Lower leg skin (tissue), 4 donors: ENCODE measurements at places on chromosomes 4 and X. TPM values are rescaled to one million over a fixed set of nuclear protein-coding genes. Genes with fewer than 3 reads are reported as not detected.

Gene DUX4
- not detected for total RNA-seq

Gene KIAA1210
- not detected for total RNA-seq

Gene SLC7A11
- total RNA-seq = 0.75 TPM

Gene TRIM60
- total RNA-seq = not detected

Gene TRIM2
- 17.7 TPM for total RNA-seq

Gene SSX4
- total RNA-seq = not detected

Gene CYSLTR1
- 1.5 TPM for total RNA-seq

Gene CXCL10
- total RNA-seq = not detected

Gene SPANXN4
- total RNA-seq = not detected

Gene N4BP2
- 5.3 TPM for total RNA-seq

Gene CXCL1
- 1.6 TPM for total RNA-seq

Gene UCP1
- total RNA-seq = not detected
